NCI-H1436 treated with DMSO at 0.1 percent for 48 hours (cell line): ENCODE measurements at places on chromosomes 2 and 18.

- no peak for DNase-seq
Measured at GRCh38 chr18:75408554-75409506, 18.7 kb downstream of the SMIM21 start.

- DNase-seq, result no peak
Measured at GRCh38 chr18:7544686-7545085, 22.4 kb upstream of the PTPRM start.

DNA sequence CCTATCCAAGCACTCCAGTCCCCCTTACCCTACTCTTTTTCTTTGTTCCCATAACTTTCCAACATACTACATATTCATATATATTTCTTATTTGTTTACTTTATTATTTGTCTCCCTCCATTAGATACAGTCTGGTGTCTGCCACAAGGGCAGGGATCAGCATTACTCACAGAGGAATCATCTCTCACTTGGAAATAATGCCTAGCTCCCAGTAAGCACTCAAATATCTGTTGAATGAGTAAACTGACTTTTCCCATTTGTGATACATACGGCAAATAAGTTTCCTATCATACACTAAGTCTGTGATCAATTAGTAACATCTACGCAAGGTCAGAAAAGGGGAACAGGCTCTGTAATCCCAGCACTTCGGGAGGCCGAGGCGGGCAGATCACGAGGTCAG, 18.7 kb downstream of the C1D start:
- DNase-seq, result no peak

DNA sequence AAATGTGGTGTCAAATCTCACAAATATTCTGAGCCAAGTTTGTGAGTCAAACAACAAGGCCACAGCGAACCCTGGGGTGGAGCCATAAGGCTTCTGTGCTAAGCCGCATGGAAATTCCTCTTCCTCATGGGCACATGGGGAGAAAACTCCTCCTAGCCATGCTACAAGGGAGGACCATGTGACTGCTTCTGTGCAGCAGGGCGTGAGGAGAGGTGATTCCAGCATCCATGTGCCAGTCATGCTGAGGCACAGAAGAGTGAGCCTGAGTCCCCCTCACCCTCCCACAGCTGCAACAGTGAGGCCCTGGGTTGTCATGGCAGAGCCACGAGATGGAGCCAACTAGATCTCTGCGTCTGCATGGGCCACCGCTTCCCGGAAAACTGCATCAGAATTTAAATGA, 488.8 kb upstream of the RAB6C start:
- DNase-seq, result no peak

GRCh38 chr2:72846171-72847095, 20.6 kb upstream of the EXOC6B start:
- no peak for DNase-seq

DNA sequence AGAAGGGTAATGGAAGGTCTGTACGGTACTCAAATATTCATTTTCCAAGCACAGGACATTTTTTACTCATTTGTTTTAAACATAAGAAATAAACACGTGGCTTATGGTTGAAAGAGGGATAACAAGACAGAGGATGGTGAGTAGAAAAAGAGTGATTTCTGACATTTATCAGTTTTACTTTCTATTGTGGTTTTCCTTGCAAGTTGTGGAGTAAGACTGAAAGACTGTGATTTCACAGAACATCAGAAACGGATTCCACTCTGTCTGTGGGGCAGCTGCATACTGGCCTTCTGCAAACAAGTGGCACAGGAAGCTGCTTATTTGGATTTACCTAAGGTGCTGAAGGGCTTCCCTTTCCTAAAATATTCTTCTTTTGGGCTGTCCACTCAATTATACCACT, 122.2 kb upstream of the ITGB6 start:
- no peak for DNase-seq
